ENCODE measurements at places on chromosomes 4 and X.
A peak's percentile ranks its signal among the peaks of the same experiment; 100 is the strongest.

DNA sequence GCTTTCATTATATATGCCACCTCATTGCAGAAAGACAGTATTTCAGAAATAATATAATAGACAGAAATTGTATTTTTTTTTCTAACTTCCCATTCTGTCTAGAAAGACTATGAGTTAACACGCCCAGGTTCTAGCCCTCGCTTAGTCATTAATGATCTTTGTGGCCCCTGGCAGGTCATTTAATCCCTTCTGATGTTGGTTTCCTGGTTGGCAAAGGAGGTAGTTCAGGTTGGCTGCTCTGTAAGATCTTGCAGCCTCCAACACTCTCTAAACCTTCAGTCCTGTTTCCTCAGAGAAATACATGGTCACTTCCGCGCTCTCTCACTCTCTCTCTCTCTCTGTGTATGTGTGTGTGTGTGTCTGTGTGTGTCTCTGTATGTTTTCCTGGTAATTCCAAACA is 156.3 kb upstream of the NOCT start:
- no peak for DNase-seq

- no peak for DNase-seq
Measured at GRCh38 chr4:41542526-41543275, 4.7 kb downstream of the LIMCH1 start.

GRCh38 chr4:156344397-156344796 is 390.7 kb upstream of the CTSO start:
- no peak for DNase-seq

- DNase-seq, result peak; percentile 92
Measured at GRCh38 chr4:38132107-38132673, 172.0 kb downstream of the PTTG2 start.

GRCh38 chrX:101595739-101596419 is 21.9 kb downstream of the ARMCX6 start:
- DNase-seq, result peak; percentile 27

DNA sequence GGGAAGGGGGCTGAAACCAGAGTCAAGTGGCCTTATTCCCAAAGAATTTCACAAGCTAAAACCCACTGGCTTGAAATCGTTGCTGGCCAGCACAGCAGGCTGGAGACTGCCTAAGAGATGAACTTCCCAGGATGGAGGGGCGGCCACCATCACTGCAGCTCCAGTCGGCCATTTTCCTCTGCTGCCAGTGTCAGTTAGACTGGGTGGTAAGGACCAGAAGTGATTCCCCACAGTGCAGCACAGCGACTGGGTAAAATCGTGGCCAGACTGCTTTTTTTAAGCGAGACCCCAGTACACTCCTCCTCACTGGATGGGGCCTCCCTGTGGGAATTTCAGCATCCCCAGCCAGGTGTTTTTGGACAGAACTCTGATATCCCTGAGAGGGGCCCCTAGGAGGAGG is 428.0 kb downstream of the SPIN4 start:
- no peak for DNase-seq

- DNase-seq, result no peak
Measured at GRCh38 chrX:109672239-109672638, 47.3 kb upstream of the KCNE5 start.

GRCh38 chr4:122625156-122625555 is 4.3 kb upstream of the IL21 start:
- no peak for DNase-seq

GRCh38 chr4:113157086-113157857 is 107.8 kb downstream of the ANK2 start:
- DNase-seq, result no peak

- DNase-seq, result no peak
Measured at GRCh38 chr4:11729548-11729947, 300.9 kb upstream of the HS3ST1 start.

DNA sequence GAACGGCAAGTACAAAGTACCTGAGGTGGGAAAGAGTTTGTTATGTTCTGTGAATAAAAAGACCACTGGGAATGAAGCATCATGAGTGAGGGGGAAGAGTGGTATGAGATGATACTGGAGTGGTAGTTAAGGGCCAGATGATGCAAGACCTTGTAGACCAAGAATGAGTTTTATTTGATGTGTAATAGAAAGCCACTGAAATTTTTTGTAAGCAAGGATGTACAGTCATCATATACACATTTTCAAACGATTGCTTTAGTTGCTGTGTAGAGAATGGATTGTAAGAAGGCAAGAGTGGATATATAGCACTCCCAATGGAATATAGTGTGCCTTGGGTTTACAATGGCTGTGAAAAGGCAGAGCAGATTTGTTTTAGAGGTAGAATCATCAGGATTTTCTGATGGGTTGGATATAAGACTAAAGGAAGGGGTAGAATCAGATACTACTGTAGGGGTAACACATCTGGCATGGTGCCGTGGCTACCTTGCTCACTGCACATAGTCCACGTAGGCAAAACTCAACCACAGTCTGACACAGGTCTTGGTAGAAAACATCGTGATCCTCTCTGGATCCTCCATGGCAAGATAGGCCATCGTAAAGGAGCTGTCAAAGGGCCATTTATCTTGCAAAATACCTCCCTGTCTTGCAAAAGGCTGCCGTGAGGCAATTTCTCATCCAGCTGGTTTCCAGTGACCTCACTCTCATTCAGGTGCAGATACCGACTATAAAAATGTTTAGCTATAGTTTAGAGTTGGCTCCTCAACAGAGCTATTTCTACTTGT is 14.9 kb downstream of the TIFA start:
- DNase-seq, result no peak

GRCh38 chr4:99868126-99868596 is 26.1 kb downstream of the LAMTOR3 start:
- DNase-seq, result no peak

GRCh38 chrX:48711929-48712505 is 15.5 kb downstream of the SUV39H1 start:
- no peak for DNase-seq

GRCh38 chr4:168486912-168487281 is 6.6 kb upstream of the DDX60L start:
- no peak for DNase-seq

- DNase-seq, result peak; percentile 3
Measured at GRCh38 chr4:16196482-16197393, 29.5 kb downstream of the TAPT1 start.

- DNase-seq, result no peak
Measured at GRCh38 chrX:9557091-9557490, 92.2 kb downstream of the TBL1X start.

DNA sequence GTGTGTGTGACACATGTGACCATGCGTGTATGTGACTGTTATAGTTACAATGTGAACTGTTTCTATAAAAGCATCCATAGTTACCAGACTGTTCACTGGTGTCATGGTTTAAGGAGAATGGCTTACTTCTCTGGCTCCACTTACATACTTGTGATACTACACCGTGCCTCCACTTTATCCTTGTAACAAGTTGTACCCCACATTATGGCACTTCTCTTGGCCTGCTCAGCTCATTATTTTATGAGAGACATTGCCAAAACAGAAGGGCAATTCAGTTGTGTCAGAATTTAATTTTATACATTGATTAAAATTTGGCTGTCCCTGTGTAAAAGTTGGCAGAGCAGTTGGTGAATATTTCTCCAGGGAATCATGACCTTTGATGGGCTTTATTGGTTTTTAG is 62.4 kb upstream of the TBC1D14 start:
- no peak for DNase-seq

GRCh38 chr4:93217431-93217830 is 611.1 kb upstream of the ATOH1 start:
- DNase-seq, result no peak

- DNase-seq, result no peak
Measured at GRCh38 chr4:7045961-7046921, 3.1 kb downstream of the TADA2B start.

GRCh38 chrX:36414056-36414455 is 494.5 kb downstream of the CFAP47 start:
- no peak for DNase-seq

- DNase-seq, result no peak
Measured at GRCh38 chr4:33837043-33837838, 2407.1 kb downstream of the ARAP2 start.

GRCh38 chr4:115944146-115944905 is 830.9 kb upstream of the NDST4 start:
- DNase-seq, result no peak

DNA sequence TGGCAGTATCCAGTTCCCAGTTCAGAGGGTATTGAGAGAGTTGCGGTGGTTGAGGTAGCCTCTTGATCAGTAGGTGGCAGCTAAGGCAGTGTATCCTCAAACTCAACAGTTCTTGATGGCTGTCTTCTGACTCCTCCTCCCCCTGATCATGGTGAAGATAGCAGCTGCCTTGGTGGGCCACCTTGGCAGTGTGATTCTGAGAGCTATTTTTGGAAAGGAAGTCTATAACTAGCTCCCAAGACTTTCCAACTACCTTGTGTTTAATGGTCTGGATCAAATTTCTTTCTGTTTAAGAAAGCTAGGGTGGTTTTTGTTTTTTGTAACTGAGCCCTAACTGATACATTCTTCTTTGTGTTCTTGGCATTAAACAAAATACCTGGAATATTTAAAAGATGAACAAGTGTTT is 10.5 kb upstream of the TBC1D19 start:
- no peak for DNase-seq

GRCh38 chrX:122055460-122055859 is 1008.0 kb downstream of the GLUD2 start:
- no peak for DNase-seq

GRCh38 chrX:130118441-130119311 is 8.4 kb upstream of the ELF4 start:
- no peak for DNase-seq

DNA sequence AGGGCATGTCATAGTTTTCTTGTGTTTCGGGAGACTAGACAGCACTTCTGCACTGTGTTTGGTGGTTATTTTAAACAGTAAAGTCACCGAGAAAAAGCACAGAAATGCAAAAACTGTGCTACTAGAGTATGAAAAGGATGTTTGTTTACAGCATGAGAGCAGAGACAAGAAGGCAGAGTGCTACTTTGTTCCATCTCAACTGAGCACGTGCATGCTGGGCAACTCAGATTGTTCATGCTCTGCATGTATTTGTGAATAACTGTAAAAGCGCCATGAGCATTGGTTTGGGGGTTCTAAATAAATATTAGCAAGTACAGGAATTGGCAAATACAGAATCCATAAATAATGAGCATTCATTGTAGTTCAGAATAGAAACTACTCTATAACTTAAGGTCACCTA is 7.4 kb downstream of the EVC start:
- no peak for DNase-seq

All from brain pericyte (primary cell).